ENCODE measurements at places on chromosomes 1 and 21.
A peak's percentile ranks its signal among the peaks of the same experiment; 100 is the strongest.

- DNase-seq: no peak
These were observed 77.9 kb upstream of the RRP15 start for GRCh38 chr1:218207194-218207593.

DNA sequence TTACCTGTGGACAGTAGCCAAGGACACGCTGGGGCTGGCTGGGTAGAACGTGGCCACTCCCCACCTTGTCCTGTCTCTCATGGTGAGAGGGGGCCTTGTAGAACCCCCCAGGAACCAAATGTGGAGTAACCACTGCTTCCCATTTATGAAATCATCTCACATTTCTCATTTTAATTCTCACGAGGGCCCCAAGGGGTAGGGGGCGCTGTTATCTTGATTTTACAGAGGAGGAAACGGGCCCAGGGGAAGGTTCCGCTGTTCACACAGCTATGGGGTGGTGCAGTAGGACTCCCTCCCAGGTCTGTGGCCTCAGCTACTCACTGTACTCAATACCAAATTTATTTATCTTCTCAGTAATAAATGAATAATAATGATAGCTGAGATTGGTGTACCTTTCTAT lies 5.5 kb downstream of the SMPDL3B start:
- DNase-seq: no peak

GRCh38 chr1:214234635-214235025 lies 46.3 kb upstream of the SMYD2 start:
- DNase-seq: no peak

DNA sequence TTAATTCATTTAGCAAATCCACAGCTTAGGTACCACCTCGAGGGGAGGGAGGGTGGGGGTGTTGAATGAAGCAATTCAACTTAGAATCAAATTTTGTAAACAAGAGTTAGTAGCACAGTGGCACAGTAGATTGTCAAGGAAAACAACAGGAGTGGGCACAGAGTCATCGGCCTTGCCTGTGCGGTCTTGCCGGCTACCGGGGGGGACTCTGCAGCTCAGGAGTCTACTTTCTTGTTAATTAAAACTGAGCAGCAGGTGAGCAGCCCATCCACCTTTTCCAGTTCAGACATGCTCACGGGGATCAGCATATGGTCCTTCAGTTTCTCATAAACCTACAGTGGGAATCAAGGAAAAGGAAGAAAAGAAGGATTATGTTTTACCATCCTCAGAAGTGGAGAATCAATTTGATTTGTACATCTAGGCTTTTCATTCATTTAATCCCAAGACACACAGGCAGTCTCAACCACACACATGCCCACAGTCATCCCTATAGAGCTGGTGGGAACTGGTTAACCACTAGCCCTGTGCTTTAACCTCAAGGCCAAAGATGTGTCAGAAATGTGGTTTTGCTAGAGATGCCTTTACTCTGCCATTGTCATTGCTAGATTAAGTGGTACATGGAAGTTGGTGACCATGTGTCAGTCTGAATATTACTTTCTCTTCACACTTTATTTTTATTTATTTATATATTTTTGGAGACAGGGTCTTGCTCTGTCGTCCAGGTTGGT lies 45.0 kb upstream of the BCL10 start:
- no peak for DNase-seq

DNA sequence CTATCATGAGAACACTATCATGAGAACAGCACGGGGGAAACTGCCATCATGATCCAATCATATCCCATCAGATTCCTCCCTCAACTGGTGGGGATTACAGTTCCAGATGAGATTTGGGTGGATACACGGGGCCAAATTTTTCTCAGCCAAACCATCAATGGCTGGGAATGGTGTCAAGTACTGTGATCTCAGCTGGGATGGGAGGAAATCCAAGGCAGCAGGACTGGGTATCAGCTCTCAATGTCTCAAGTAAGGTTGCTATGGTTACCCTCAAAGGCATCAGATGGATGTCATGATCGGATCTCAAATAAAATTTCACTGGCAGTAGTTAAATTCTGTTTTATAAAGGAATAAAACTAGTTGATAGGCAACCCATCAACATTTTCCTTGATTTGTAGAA lies 399.0 kb downstream of the KCNT2 start:
- DNase-seq: no peak

- DNase-seq: peak; percentile 23
These were observed 117.7 kb downstream of the FGGY start for GRCh38 chr1:59414406-59415133.

DNA sequence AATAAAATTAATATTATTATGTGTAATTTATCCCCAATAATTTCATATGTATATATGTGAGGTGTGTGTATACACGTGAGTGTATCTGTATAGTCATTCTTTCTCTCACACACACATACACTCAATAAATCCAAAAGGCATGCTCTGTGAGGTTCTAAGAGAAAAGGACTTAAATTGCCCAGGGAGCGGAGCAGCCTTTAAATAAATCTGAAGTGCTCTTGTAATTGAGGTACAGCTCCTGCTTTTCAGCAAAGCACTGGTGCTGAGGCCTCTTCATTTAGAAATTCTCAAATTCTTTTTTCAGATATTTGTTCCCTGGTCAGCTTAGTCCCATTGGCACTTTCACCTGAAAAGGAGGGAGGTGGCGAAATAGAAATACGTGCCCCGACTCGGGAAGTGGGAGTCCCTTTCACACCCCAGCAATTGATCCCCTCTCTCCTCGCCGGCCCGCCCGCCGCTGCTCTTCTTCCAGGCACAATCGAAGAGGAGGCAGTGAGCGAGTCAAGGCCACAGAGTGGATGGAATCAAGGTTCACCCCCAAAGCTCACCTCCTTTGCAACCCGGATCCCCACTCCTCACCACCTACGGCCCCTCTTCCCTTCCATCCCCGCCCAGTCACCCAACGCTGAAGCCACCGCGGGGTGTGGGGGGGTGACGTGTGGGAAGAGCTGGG lies 944 bp downstream of the PLPPR5 start:
- DNase-seq: no peak

GRCh38 chr1:63918418-63918945 lies 144.7 kb downstream of the ROR1 start:
- DNase-seq: no peak

DNA sequence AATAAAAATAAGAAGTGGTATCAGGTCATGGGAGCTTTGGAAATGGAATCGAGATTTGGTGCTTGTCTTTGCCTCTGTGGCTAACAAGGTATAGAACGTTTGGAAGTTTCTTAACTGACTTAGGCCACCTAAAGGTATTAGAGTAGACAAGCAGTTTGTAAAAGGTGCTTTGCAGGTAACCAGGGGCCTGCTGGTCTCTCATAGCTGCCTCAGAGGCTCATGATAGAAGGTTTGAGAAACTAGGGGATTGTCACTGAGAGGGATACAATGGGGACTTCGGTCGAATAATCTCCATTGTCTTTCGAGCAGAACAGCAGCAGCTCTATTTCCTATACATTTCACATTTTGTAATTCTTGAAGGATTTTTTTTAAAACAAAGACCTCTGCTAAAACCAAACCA lies 37.6 kb downstream of the C21orf91 start:
- no peak for DNase-seq

DNA sequence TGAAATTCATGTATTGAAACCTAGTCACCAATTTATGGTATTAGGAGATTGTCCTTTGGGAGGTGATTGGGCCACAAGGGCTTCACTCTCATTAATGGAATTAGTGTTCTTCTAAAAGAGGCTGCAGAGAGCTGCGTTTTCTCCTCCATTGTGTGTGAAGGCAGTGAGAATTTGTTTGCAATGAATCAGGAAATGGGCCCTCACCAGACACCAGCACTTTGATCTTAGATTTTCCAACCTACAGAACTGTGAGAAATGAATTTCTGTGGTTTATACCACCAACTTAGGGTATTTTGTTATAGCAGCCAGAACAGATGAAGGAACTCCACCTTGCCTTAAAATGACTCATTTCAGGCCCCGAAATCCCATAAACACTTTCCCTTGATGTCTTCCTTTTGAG lies 544.2 kb downstream of the RWDD3 start:
- no peak for DNase-seq

GRCh38 chr1:110636149-110636935 lies 30.2 kb upstream of the KCNA2 start:
- DNase-seq: no peak

- DNase-seq: no peak
These were observed 31.8 kb downstream of the MEF2D start for GRCh38 chr1:156468693-156469345.

- DNase-seq: no peak
These were observed 114.9 kb downstream of the SIK1 start for GRCh38 chr21:43312011-43312410.

DNA sequence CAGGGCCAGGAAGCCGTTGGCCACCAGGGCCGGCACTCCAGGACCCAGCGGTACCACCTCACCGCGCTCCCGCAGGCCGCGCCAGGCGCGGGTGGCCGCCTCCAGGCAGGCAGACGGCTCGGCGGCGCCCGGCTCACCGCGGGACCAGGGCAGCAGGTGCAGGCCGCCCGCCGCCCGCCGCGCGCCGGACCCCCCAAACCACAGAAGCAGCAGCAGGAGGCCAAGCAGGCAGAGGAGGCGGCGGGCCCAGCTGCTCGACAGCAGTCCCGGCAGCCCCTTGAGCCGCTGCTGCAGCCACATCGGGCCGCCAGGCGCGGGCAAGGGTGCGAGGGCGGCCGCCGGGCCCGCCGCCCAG lies 312 bp downstream of the KIAA2013 start:
- no peak for DNase-seq

GRCh38 chr21:37876561-37876960 lies 39.7 kb downstream of the KCNJ6 start:
- no peak for DNase-seq

GRCh38 chr1:234782791-234783190 lies 172.8 kb upstream of the IRF2BP2 start:
- DNase-seq: peak; percentile 22

GRCh38 chr1:117416546-117417125 lies 49.4 kb downstream of the MAN1A2 start:
- DNase-seq: no peak

GRCh38 chr1:8255712-8256111 lies 62.2 kb upstream of the SLC45A1 start:
- no peak for DNase-seq

DNA sequence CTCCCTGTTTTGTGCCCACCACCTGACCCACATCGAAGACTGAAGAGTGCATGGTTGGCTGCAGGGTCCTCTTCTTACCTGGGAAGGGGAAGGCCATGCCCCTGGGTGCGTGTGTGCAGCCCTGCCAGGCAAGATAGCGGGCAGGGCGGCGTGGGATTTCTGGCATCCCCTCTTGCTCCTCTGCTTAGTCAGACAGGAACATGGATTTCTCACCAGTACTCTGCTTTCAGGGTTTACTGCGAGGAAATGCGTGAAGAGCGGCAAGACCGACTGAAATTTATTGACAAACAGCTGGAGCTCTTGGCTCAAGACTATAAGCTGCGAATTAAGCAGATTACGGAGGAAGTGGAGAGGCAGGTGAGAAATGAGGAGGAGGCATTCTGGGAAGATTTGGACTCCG lies 15.5 kb upstream of the MIIP start:
- DNase-seq: no peak

DNA sequence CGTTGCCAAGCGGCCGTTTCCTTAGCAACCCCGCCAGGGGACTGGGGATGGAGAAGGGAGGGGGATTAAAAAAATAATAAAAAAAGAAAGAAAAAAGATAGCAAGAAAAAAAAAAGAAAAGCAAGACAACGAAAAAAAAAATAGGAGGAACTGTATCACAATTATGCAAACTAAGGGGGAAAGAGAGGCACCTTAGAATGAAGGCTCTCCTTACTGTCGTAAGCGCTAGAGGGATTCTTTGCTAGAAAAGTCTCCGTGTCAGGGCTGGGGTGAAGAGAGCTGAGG lies 625 bp upstream of the NEGR1 start:
- no peak for DNase-seq

DNA sequence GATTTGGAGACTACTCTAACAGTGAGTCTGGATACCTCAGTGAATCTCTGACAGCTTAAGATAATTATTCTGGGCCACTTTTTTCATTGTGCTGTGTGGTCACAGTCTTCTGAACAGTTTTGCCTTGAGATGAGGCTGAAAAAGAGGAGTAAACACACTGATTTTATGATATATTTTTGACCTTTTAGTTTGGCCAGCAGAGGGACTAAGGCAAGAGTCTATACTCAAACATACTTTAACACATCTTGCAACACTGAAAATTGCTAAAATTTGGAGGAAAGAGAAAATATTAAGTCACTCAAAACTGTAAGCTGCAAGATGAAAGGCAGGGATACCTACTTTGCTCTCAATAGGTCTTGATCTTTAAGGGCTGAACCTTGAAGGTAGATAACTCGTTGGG lies 182.7 kb downstream of the KCNT2 start:
- DNase-seq: no peak

- DNase-seq: no peak
These were observed 8.9 kb downstream of the KRTAP10-1 start for GRCh38 chr21:44530903-44531605.

GRCh38 chr1:24236789-24237371 lies 49.8 kb upstream of the IFNLR1 start:
- peak; percentile 56 for DNase-seq

- no peak for DNase-seq
These were observed 3.0 kb upstream of the AIM2 start for GRCh38 chr1:159079525-159079924.

DNA sequence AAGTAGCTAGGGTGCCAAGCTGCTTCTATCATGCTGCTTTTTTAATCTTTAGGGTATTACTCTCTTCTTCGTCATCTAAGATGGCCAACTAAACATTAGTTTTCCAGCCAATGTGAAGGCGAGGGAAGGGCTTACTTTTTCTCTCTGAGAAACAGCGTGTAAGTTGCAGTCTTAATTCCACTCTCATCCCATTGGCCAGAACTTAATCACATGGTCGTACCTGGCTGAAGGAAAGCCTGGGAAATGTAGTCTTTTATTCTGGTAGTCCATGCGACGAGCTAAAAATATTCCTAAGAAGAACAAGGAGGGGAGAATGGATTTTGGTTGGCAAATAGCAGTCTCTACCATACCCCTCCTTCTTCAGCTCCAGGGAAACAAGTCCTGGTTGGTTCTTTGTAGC lies 21.5 kb downstream of the DNAJC6 start:
- DNase-seq: no peak

DNA sequence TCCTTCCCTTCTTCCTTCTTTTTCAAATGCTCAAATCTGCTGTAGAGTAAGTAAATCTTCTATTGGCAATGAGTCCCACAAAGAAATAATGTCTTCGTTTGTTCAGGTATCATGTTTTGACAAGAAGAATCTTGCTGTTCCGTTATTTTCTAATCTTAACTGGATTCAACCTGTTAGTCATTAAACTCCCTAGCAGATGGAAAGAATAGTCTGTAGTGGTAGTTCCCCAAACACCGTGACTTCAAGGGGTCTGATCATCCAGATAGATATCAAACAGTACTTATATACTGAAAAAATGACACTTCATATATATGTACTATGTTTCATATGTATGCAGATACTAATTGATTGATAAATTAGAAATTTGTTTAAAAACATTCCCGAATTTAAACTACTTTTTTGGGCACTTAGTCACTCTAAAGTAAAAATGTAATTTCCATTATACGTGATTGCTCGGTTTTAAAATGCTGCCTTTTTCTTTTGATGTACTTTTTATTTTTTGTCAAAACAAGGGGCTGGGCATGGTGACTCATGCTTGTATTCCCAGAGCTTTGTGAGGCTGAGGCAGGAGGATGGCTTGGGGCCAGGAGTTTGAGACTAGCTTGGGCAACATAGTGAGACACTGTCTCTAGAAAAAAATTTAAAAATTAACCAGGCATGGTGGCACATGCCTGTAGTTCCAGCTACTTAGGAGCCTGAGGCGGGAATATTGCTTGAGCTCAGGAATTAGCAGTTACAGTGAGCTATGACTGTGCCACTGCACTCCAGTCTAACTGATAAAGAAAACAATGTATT lies 335.7 kb upstream of the SNX7 start:
- DNase-seq: no peak
